Activated naive CD8-positive, alpha-beta T cell treated with anti-CD3 and anti-CD28 coated beads for 36 hours (primary cell): ENCODE measurements at places on chromosomes 16 and 17. TPM values are rescaled to one million over a fixed set of nuclear protein-coding genes. Genes with fewer than 3 reads are reported as not detected.
A peak's percentile ranks its signal among the peaks of the same experiment; 100 is the strongest.

LDHD gene
- not detected for total RNA-seq

DNA sequence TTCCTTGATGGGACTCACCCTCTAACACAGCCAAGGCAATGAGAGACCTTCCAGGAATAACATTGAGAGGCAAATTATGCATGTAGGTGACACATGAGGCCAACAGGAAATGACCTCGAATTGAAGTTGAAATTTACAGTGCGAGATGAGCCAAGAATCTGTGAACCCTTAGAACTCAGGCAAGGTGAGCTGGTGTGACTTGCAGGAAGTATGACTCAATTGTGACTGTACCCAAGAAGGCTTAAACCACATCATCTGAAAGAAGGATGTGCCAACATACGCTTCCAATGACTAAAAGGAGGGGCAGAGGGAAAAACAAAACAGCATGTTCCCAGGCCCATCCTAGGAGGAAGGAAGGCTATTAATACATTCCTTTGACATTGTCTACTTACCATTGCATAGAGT lies 44.8 kb downstream of the PITPNC1 start:
- DNase-seq: peak; percentile 53

TMC7 gene
- total RNA-seq: not detected

DNA sequence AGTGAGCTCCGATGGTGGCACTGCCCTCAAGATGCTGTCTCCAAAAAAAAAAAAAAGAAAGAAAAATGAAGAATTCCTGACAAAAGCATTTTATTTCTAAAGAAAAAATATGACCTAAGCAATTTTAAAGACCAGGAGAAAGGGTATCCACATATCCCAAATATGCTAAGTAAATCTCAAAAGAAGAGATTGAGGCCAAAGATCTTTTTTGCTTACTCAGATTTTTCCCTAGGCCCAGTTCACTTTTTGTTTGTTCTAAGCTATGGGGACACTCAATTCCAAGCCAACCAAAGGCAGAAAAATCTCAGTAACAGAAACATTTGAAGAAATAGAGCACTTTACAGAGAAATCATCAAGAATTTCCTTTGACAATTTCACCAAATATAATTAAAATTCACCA lies 150.8 kb downstream of the SOX9 start:
- no peak for DNase-seq

GRCh38 chr17:79809530-79810129 lies 12.8 kb upstream of the CBX8 start:
- no peak for DNase-seq

C16orf92 gene
- total RNA-seq: not detected

DNA sequence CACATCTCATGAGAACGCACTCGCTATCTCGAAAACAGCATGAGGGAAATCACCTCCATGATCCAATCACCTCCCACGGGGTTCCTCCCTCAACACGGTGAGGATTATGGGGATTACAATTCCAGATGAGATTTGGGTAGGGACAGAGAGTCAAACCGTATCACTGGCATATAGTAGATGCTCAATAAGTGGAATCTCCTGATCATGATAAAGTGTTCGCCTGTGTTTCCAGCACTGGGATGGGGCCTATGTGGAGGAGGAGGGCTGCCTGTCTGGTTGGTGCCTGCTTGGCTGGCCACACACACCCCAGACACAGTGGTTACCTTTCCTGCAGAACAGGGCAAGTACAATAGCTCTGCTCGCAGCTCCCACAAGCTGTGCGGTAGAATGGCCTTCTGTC lies 6.1 kb upstream of the MGAT5B start:
- no peak for DNase-seq

PRR29 gene
- 0.93 TPM for total RNA-seq

NPIPB9 gene
- 1.6 TPM for total RNA-seq

DNA sequence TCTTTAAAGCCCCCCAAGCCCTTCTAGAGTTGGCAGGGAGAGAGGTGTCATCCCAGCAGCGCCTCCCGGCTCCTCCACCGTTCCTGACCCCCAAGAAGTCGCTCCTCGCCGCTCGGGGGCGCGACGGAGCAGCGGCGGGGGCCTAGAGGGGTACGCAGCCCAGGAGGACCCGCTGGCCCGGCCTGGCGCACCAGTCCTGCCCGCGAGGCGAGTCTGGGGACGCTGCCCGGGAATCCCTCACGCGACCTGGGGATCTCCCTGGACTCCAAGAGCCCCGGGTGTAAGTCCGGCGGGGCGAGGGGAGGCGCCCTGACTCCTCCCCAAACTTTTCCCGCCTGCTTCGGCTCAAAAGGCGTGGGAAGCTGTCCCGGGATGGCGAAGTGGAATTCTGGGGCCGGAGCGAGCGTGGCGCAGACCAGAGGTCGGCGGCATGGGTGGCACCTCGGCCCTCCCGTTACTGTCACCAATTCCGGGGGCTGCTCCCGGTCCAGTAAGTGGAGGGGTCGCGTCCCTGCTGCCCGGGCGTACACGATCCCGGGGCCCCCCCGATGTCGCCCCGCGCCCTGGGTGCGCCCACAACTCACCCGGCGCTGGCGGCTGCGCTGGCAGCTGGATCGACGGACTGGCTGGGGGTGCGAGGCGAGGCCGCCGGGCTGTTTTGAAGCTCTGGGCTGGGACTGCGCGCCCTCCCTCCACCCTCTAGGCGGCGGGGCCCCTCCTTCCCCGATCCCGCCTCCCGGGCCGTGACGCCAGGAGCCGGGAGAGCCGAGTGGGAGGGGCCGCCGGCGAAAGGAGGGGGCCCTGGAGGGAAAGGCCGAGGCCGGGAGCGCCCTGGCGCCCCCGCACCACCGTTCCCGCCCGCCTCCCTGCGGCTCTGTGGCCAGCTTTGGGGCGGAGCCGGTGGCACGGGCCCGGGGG lies at the start of gene EMP2:
Gene EMP2 (minus strand): TSS at position 634 of the 918 bp plus-strand sequence. CDS start 32,981 bp downstream, outside the sequence.
- no peak for DNase-seq

- no peak for DNase-seq
Observed at GRCh38 chr16:1042049-1042744, 30.4 kb upstream of the SSTR5 start.

CTF1 gene
- 0.38 TPM for total RNA-seq

TMIGD1 gene
- not detected for total RNA-seq

DNA sequence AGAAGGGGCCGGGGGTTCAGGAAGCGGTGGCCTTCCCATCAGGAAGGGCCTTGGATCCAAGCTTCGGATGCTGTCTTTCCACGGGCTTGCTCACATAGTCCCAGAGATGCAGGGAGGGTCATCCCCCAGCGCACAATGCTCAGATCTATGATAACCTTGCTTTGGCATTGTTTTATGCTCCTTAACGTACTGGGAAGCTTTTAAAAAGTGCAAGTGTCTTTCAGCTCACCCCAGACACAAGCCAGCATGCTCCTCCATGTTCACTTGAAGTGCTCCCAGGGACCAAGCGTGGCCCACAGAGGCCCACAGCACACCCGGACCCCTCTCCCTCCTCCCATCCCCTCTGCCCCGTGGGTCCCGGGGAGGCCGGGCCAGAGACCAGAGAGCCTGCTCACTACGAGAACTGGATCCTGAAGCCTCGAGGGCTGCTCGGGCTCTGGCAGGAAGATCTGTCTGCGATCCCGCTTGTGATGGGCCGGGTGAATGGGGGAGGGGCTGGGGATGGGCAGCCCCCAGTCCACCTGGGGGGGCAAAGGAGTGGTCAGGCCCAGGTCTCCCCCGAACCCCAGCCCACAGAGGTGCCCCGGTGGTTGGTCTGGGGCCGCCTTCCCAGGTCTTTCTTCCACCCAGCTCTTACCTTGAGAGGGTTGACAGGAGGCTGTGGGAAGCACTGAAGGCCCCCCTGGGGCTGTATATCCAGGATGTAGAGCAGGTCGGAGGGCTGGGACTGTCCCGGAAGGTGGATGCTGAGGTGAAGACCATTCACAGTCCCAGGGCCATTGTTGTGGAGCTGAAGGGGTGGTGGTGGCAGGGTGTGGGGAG lies 11.8 kb upstream of the FAM171A2 start:
- no peak for DNase-seq

SLC13A2 gene
- total RNA-seq: not detected

- DNase-seq: no peak
Observed at GRCh38 chr16:81158964-81159363, 62.8 kb upstream of the GCSH start.

DNA sequence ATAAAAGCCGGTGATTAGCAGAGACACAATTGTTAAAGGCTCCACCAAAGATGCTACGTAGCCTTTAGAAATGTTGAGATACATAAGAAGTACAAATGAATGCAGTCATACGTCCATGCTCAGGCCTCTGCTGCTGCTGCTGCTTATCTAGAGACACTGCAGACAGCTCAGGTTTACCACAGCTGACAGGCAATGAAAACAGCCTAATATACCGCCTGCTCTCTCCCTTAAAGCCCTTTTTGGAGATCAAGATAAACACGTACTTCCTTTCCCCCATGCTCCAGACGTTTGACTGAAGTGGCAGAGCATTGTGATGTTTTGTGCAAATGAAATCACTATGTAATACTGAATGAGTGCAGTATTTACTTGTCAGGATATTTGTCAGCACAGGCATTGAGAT lies 185.3 kb downstream of the AATF start:
- DNase-seq: no peak

- DNase-seq: no peak
Observed at GRCh38 chr16:22683730-22684573, 130.0 kb upstream of the HS3ST2 start.

- no peak for DNase-seq
Observed at GRCh38 chr16:88602091-88602490, 31.9 kb downstream of the ZC3H18 start.

DNA sequence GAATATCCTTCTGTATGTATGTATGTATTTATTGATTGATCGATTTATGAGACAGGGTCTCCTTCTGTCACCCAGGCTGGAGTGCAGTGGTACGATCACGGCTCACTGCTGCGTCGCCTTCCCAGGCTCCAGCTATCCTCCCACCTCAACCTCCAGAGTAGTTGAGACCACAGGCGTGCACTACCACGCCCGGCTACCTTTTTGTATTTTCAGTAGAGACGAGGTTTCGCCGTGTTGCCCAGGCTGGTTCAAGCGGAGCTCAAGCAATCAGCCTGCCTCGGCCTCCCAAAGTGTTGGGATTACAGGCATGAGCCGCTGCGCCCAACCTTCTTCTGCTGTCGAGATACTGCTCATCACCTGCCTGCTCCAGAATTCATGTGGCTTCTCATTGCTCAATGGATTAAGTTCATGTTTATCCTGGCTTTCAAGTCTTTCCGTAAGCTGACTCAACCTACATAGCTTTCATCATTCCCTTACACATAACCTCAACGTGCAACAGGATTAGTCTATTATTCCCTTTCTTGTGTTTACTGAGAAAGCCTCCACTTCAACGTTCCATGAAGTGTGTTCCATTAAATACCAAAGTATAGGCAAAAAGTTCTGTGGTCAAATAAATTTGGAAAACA lies 13.6 kb downstream of the TAC4 start:
- DNase-seq: no peak

DNA sequence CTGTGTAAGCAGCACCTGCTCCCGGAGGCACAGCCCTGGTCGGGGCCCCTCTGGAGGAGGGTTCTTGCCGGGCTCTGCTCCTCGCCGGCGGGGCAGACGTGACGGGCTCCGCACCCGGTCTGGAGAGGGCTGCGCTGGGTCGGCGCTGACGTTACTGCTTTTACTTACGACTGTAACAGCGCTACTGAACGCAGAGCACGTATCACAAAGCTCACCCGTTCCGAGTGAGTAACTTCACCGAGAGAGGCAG lies 1.3 kb upstream of the RAB40C start:
- DNase-seq: peak; percentile 73
